ENCODE measurements at places on chromosomes 2 and 18.

DNA sequence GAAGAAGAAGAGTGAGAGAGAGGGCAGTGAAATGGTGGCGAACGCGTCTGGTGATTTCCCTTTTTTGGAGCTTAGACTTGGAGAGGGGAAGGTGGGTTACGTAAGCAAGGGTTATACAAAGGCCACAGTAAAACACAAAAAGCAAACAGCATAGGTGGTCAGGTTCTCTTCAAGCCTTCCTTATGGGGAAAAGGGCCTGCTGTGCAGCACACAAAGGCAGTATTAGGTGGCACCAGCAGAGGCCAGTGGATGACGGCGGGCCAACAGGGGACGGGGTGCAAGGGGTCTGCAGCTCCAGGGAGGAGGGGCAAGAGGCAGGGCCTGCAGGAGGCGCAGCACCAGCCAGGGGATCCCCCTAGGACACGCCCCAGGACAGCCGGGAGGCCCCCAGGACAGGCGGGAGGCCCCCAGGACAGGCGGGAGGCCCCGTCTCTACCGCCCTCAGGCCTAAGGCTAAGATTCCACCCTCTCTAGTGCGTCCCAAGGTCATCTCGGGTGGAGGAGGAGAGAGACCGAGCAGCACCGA is 32.6 kb upstream of the NPC1 start:
- DNase-seq = no peak

- no peak for DNase-seq
Observed at GRCh38 chr2:155309483-155309882, 611.0 kb downstream of the KCNJ3 start.

DNA sequence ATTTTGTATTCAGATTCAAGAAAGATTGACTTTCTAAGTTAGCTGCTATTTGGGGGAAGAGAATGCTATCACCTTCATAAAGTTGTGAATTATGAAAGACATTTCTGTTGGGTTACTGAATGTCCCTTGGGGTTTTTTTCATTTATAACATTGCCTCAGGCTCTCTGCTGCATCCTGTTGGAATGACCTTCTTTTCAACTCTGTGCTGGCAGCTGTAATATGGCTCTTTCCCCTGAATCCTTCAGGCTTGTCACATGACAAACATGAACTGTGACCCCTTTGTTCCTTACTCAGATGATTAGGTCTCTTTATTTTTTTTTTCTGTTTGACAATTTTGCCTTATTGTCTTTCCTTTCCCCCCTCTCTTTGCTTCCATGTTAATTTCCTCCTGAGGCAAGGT is 159.8 kb downstream of the TAF4B start:
- DNase-seq = peak; percentile 17

DNA sequence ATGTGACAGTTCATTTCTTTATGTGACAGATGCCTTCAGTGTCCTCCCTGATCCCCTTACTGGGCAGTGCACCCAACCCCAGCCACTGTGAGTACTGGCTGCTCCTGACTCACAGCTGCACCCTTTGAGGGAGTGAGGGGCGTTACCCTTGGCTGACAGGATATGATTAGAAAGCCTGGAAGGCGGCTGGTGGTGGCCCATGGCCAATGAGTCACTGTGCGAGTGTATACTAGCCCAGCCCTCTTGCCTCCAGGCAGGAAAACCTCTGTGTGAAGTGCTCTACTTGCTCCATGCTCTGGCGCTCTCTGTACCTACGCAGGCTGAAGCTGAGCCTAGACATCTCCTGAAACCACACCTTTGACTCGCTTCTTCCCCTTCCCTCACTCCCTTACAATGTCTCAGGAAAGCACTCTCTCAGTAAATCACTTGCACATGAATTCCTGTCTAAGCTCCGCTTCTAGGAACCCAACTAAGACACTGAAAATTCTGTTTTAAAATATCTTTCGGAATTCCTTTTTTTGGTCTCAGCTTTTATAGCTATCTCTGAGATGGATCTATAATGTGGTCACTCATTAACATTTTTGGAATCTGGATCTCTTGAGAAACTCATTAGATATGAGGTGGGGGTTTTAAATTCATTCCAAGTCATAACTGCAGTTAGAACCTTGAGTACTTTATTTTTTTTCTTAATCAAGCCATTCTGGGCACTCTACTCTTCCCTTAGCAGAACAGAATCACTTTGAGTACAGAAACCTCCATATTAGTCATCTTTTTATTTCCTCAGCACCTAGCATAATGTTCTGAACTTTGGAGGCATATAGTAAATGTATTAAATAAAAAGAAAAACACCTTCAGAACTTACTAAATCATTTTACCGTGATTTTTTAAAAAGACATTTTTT is 25.3 kb upstream of the STAM2 start:
- DNase-seq = peak; percentile 82

All from fibroblast of skin of left quadriceps (primary cell).